ENCODE measurements at places on chromosomes 1 and 21. TPM values are rescaled to one million over a fixed set of nuclear protein-coding genes. Genes with fewer than 3 reads are reported as not detected.

The MAP3K6 gene
- total RNA-seq: 7.4 TPM

The NFASC gene
- 0.23 TPM for total RNA-seq

The TMPRSS3 gene
- 27.4 TPM for total RNA-seq

The CD48 gene
- total RNA-seq: 304 TPM

Data from activated CD8-positive, alpha-beta memory T cell treated with anti-CD3 and anti-CD28 coated beads, Interleukin-2, amount 10 ng/mL, durations not matched to agents 7 days and 5 days (primary cell).